ENCODE measurements at places on chromosomes 2 and 18. TPM values are rescaled to one million over a fixed set of nuclear protein-coding genes. Genes with fewer than 3 reads are reported as not detected.

RAX gene
- not detected for total RNA-seq

MAPRE2 gene
- 24.2 TPM for total RNA-seq

RNF125 gene
- 0.59 TPM for total RNA-seq

DPYSL5 gene
- not detected for total RNA-seq

MAPK4 gene
- total RNA-seq = not detected

RAD51AP2 gene
- total RNA-seq = not detected

UGT1A10 gene
- total RNA-seq = not detected

C2orf66 gene
- total RNA-seq = 0.36 TPM

MYO7B gene
- total RNA-seq = under 0.01 TPM

FN1 gene
- total RNA-seq = 18,025 TPM

CAPN14 gene
- total RNA-seq = under 0.01 TPM

MAP3K19 gene
- total RNA-seq = not detected

DSC3 gene
- under 0.01 TPM for total RNA-seq

PLB1 gene
- 0.36 TPM for total RNA-seq

MTCL1 gene
- total RNA-seq = 44.5 TPM

WNT10A gene
- total RNA-seq = not detected

SCN2A gene
- total RNA-seq = 5.0 TPM

RAB12 gene
- 51.6 TPM for total RNA-seq

ADD2 gene
- not detected for total RNA-seq

OSBPL1A gene
- total RNA-seq = 51.8 TPM

CYP26B1 gene
- under 0.01 TPM for total RNA-seq

ALKAL2 gene
- total RNA-seq = not detected

EFHD1 gene
- 2.4 TPM for total RNA-seq

MEP1B gene
- not detected for total RNA-seq

NDC80 gene
- 2.2 TPM for total RNA-seq

EMX1 gene
- not detected for total RNA-seq

CD28 gene
- not detected for total RNA-seq

ASB18 gene
- total RNA-seq = under 0.01 TPM

CCDC150 gene
- total RNA-seq = 8.5 TPM

SATB2 gene
- 54.5 TPM for total RNA-seq

CACNB4 gene
- total RNA-seq = 4.3 TPM

MC5R gene
- 0.36 TPM for total RNA-seq

RBM43 gene
- total RNA-seq = 11.6 TPM

CROCC2 gene
- under 0.01 TPM for total RNA-seq

CCDC68 gene
- 9.0 TPM for total RNA-seq

SIX2 gene
- 14.8 TPM for total RNA-seq

EVX2 gene
- under 0.01 TPM for total RNA-seq

RAB27B gene
- total RNA-seq = 99.0 TPM

INSIG2 gene
- total RNA-seq = 20.6 TPM

KCNJ13 gene
- total RNA-seq = not detected

EDAR gene
- not detected for total RNA-seq

REEP1 gene
- total RNA-seq = 0.36 TPM

MROH2A gene
- total RNA-seq = not detected

STRN gene
- 21.4 TPM for total RNA-seq

CYP27C1 gene
- 2.4 TPM for total RNA-seq

REG3A gene
- not detected for total RNA-seq

SCN7A gene
- not detected for total RNA-seq

ZAP70 gene
- under 0.01 TPM for total RNA-seq

SULT1C2 gene
- total RNA-seq = 1.2 TPM

APCDD1 gene
- 1.8 TPM for total RNA-seq

MLPH gene
- total RNA-seq = 32.1 TPM
